Activated CD4-positive, CD25-positive, alpha-beta regulatory T cell treated with anti-CD3 and anti-CD28 coated beads, Interleukin-2, amount 50 U/mL, for 24 hours (primary cell): ENCODE measurements at places on chromosomes 6 and 20.

DNA sequence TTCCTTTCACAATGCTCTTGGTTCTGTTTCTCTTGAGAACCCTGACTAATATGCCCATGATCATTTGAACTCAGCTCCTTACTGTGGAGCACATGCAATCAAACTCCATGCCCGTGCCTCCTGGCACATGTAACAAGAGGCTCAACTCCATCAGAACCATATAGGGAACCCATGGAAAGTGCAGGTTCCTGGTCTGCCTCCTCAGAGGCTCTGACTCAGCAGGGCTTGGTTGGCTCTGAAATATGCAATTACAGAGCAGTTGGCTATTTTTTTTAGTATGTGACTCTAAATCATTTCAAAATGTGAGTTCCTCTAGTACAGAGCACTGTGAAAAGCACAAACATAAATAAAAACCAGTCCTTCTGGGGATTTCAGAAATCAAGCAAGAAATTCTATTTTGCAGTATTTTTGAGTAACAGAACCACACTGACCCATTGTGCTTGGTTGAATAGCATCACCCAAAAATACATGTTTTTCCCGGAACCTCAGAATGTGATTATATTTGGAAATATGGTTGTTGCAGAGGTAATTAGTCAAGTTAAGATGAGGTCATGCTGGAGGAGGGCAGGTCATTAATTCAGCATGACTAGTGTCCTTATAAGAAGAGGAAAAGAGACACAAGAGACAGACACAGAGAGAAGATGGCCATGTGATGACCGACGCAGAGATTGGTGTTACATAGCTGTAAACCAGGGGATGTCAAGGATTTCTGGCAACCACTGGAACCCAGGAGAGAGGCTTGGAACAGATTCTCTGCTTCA, 13.2 kb upstream of the MAP3K4 start:
- no peak for ATAC-seq

DNA sequence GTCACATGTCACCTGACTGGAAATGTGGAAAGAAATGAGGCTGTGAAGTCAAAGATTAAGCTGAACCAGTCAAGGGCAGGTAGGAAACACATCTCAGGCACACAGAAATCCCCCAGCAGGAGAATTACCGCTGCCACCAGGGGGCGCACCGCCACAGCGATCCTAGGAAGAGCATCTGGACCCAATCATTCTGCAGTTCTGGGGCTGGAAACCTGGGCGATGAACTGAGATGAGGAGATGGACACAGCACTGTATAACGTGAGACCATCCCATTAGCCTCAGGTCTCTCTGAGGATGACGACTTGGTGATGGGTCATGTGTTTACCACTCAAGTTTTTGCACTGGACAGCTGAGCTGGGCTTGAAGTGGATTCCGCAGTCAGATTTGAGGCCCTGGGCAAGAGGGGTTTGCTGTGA, 6.5 kb upstream of the SLC24A3 start:
- no peak for ATAC-seq

DNA sequence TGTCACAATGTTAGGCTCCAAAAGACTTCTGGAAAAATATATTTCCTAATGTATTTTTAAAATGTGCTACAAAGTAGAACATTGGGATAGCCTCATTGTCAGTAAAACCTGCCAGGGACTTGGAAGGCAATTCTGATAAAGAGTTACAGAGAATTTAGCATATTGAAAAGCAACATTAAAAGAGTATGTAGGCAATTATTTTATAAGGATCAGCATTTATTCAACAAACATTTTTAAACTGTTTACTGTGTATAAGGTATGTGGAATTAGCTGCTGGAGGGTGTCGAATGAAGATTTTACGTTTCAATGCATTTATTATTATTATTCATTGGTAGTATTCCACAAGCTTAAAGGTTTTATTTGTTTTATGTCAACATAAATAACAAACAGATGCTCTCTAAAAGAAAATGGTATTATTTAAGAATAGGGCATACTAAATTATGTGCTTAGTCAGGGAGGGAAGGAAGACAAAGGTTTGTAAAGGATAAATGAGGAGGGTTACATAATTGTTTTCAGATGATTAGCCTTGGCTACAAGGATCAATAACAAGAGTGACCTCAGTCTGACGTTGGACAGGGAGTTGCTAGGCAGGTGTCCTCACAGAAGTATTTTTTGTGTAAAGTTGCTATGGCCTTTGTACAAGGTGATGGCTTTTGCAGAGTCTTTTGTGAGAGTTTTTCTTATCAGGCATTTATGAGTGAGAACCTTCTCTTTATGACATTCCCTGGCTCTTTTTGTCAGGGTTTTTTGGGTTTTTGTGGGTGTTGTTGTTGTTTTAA, 313.4 kb upstream of the PLCB4 start:
- ATAC-seq, result no peak

- no peak for ATAC-seq
Observed at GRCh38 chr20:5989539-5989938, 39.1 kb downstream of the MCM8 start.

DNA sequence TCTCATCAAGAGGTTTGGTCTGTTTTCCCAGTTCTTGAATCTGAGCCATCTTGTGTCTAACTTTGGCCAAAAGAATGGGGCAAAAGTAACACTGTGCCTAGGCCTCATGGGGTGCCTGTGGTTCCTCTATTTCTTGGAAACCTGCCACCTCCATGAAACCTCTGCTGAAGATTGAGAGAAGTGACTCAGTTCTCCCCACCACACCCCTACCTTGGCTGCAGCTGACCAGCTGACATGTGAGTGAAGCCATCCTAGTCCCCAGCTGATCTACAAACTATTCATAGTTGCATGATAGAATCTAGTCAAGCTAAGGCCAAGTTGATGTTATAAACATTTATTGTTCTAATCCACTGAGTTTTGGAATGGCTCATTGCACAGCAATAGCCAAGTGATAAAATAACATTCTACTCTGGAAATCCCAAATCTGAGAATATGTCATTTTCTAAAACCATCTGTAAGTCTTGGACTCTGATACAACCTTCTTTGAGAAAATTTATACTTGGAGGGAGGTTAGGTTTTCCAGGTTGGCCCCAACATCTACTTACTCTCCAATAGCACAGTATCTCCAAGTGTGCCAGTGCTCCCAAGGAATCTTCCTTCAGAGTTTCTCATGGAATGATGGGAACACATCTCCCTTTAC, 107.0 kb upstream of the SMLR1 start:
- ATAC-seq, result peak; percentile 4

- ATAC-seq, result no peak
Observed at GRCh38 chr6:5666695-5667094, 340.0 kb downstream of the NRN1 start.

GRCh38 chr20:47669927-47670890, 115.1 kb downstream of the SULF2 start:
- no peak for ATAC-seq

DNA sequence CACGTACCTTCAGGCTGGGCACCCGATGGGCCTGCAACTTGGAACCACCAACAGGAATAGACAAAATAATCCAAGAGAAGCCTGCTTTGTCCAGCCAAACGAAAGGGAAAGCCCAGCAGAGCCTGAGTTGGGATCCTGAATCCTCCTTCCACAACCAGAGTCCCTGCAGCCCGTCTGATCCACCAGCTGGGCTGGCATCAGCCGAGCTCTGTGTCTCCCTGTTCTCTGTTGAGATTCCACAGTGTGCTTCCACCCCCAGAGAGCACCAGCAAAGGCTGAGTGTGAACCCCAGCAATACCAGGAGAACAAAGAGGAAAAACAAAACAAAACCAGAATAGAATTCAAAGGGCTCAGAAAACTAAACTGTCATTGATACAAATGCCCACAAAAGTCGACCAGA, 104.2 kb upstream of the PRND start:
- no peak for ATAC-seq

- ATAC-seq, result no peak
Observed at GRCh38 chr20:13868331-13868730, 83.5 kb downstream of the NDUFAF5 start.

DNA sequence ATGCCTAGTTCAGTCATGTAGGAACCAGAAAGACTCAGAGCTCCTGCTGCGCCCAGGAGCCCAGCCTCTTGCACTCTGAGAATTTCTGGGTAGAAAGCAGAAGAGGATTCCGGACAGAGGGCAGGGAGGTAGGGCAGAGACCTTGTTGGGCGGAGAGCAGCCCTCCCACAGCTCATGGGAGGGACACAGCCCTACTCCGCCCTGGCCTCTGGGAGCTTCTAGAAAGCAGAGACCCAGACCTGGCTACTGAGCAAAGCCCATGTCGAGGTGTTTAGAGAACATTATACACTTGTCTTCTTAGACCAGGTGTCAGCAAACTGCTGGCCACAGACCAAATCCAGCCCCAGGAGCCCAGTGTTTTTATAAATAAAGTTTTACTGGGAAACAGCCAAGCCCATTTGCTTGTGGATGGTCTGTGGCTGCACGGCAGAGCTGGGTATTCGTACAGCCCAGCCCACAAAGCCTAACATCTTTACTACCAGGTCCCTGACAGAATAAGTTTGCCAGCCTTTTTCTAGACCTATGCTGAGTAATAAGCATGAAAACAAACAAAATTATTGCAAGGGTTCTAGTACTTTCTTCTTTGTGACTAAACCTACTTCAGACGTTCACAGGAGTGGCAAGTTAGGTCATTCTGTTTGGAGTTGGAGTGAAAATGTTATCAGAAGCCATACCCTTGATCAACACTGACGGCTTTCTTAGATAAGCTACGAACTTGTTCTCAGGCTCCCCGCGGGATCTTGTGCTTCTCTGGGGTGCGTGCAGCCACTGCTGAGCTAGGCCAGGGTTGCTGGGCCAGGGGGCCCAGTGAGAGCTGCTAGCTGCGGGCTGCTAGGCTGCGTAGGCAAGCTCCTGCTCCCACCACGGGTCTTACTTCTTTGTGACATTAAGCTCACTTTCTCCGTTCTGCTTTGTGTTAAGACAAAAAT, 235.1 kb upstream of the FOXQ1 start:
- ATAC-seq, result no peak

DNA sequence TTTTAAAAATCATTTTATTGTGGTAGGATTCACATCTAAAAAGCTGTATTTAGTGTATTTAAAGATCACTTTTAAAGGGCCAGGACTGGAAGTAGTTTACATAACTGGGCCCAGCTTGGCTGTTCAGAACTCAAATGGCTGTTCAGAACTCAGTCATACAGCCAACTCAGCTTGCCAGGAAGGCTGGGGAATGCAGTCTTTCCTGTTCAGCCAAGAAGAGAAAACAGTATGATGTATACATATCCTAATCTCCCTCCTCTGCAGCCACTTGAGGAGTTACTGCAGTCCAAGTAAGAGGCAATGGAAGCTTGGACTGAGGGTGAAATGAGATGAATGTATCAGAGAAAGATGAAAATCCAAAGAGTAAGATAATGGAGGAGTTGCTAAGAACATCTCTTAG, 24.6 kb downstream of the DSTN start:
- no peak for ATAC-seq

GRCh38 chr6:138785079-138785478, 10.8 kb upstream of the ECT2L start:
- no peak for ATAC-seq

DNA sequence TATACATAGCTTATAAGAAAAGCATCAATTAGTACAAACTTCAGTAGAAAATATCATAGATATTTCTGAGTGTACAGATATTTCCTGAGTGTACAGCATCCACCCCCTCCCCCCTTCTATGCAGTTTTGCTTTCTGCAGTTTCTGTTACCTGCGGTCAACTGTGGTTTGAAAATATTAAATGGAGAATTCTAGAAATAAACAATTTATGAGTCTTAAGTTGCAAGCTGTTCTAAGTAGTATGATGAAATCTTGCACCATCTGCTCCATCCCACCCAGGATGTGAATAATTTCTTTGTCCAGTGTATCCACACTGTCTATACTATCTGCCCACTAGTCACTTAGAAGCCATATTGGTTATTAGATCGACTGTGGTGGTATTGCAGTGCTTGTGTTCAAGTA, 15.8 kb upstream of the GPR63 start:
- ATAC-seq, result no peak

DNA sequence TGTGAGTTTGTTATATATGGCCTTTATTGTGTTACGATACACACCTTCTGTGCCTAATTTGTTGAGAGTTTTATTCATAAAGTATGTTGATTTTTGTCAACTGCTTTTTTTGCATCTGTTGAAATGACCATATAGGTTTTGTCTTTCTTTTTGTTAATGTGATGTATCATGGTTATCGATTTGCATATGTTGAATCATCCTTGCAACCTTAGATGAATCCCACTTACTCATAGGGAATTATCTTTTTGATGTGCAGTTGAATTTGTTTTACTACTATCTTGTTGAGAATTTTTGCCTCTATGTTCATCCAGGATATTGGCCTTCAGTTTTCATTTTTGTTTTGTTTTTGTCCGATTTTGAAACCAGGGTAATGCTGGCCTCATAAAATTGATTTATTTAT, 45.7 kb upstream of the TPD52L1 start:
- ATAC-seq, result no peak

- no peak for ATAC-seq
Observed at GRCh38 chr6:37758234-37758633, 60.6 kb upstream of the MDGA1 start.

DNA sequence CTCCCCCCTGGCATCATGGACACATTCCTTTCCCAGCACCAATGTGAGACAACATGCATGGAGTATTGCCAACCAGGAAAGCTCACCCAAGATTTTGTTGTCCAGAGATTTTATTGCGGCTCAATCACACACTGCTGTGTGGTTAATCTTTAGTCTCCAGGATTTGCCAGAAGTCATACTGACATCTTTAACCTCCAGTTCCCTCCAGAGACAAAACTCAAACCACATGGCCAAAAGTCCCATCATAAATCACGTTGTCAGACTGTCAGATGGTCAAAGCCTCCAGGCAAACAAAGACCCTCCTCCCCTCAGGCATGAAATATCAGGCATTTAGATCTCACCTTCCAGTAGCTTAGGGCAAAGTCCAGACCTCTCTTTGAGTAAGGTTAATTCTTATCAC, 97.3 kb upstream of the OPRM1 start:
- ATAC-seq, result no peak

DNA sequence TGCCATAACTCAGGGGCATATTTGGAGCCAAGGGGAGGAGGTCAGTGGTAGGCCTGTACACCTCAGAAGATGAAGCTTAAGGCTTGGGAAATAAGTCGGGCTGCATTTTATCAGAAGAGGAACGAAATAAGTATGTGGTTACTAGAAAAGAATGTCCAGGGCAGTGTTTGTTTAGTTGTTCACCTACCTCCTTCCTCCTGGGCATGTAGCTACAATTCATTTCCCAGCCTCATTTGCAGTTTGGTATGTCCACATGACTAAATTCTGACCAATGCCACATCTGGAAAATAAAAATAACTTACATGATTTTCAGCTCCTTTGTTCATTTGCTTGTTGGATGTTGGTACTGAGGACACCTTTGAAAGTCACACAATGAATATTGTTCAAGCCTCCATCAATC, 294.5 kb upstream of the RGS17 start:
- no peak for ATAC-seq

- ATAC-seq, result no peak
Observed at GRCh38 chr20:23178806-23179205, 92.7 kb upstream of the CD93 start.

DNA sequence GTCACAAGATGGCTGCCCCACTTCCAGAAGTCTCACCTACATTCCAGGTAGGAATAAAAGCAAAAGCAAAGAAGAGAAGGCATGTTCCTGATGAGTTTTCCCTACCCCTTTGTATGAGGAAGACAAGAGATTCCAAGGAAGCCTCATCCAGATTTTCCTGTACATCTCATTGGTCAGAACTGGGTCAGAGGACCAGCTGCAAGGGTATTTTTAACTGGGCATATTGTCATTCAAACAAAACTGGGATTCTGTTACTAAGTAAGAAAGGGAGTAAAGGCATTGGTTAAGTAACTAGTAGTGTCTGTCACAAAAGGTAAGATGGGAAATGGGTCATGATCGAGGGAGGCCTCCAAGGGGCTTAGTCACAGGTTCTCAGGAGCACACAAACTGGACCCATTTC, 28.2 kb upstream of the RIMS4 start:
- ATAC-seq, result no peak

GRCh38 chr6:53325785-53326184, 23.0 kb downstream of the ELOVL5 start:
- ATAC-seq, result no peak
